ENCODE measurements at places on chromosomes 6 and 20.

- DNase-seq, result no peak
Measured at GRCh38 chr6:166849749-166850183, 106.6 kb downstream of the RNASET2 start.

DNA sequence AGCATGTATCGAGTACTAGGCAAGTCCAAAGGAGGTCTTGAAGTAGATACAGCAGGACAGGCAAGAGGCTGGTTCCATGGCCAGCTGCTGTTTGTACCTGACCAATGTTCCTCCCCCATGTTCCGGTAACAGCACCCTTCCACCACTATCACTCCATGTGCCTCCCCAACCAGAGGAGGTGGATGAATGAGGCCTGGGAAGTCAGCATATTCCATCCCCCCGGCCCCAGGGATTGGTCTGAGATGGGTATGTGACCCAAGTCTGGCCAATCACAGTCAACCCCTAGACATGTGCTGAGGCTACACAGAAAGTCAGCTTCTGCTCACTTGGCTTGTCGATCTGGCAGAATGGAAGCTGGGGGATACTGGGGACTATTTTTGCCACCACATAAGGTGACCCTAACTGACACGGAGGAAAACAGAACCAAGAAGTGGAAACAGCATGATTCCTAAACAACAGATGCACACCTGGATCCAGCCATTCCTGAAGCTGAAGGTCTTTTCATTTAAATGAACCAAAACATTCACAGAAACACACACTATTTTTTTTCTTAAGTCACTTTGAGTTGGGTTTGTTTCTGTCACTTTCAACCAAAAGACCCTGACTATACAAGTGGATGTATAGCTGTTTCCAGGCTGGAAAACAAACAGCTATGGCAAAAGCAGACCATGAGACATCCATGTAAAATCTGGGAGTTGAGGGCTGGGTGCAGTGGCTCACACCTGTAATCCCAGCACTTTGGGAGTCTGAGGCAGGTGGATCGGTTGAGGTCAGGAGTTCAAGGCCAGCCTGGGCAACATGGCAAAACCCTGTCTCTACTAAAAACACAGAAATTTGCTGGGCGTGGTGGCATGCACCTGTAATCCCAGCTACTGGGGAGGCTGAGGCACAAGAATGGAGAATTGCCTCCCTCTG lies 70.4 kb upstream of the PTPN1 start:
- DNase-seq, result no peak

- DNase-seq, result no peak
Measured at GRCh38 chr20:63095718-63096654, 89.2 kb upstream of the BHLHE23 start.

GRCh38 chr20:10362674-10363073 lies 71.3 kb downstream of the MKKS start:
- DNase-seq, result no peak

DNA sequence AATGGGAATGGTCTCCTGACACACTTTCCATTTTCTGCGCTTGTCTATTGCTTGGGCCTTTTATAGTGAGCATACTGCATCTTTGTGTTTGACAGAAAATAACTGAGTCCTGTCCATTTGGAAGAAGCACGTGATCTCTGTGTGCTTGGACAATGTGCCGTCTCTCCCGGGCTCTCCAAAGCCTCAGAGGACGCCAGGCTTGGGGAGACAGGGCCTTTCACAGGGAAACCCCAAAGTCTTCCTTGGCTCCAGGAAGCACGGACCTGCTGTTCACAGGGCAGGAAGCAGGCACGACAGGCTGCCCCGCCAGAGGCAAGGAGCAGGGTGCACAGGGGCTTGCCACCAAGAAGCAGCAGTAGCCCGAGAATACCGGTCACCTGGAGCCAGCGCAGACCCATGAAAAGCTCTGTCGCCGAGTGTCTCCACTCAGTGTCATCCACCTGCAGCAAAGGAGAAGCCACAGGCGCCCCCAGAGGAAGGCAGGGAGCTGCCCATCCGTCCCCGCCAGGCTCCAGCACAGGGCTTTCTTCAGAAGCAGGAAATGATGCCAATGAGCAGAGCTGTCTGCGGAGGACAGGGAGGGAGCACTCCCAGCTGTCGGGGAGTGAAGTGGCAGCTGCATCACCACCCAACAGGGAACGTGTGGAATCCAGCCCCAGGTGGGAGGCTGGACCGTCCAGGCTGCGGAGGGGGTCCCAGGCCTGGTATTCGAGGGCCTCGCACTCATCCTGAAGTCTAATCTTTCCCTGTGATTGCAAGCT lies 135.1 kb downstream of the AGPAT4 start:
- no peak for DNase-seq

GRCh38 chr6:4564801-4565271 lies 211.4 kb upstream of the CDYL start:
- no peak for DNase-seq
